ENCODE measurements at places on chromosomes 4 and X.

DNA sequence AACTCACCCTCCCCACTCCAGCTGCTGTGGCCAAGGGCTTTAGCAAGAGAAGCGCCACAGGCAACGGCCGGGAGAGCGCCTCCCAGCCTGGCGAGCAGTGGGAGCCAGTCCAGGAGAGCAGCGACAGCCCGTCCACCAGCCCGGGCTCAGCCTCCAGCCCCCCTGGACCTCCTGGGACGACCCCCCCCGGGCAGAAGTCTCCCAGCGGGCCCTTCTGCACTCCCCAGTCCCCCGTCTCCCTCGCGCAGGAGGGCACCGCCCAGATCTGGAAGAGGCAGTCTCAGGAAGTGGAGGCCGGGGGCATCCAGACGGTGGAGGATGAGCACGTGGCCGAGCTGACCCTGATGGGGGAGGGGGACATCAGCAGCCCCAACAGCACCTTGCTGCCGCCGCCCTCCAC lies 11.2 kb upstream of the HGFAC start:
- DNase-seq: no peak

DNA sequence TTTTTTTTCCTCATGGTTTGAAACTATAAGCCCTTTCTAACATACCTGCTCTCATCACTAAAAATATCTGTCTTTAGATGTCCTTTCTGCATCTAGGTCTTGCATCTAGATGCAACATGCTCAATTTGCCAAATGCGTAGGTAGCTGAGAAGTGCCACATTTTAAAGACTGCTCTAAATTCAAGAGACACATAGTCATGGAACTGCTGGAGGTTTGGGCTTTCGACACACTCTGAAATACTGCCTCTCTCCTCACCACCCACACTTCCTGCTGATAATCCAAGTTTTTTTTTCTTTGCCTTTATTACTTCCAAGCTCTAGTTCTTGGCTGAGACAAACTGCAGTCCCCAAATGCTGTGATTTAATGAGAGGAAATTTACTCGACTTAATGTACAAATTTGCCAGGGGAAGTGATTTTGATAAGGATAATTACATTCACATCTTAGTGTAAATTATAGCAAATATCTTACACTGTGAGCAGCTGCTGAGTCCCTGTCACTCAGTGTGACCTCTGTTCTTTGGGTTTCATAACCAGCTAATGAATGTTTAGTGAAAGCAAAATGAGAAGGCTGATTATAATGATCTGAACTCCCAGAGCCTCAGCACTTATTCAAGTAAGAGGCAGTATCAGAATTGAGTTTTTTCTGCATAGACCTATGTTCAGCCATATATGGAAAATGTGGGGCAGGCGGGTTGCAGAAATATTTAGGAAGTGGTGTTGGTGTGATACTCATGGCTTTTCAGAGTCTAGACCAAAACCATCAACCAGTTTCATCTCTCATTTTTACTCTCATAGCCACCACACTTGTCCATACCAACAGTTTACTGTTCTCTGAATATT lies 31.3 kb downstream of the DRD5 start:
- no peak for DNase-seq

DNA sequence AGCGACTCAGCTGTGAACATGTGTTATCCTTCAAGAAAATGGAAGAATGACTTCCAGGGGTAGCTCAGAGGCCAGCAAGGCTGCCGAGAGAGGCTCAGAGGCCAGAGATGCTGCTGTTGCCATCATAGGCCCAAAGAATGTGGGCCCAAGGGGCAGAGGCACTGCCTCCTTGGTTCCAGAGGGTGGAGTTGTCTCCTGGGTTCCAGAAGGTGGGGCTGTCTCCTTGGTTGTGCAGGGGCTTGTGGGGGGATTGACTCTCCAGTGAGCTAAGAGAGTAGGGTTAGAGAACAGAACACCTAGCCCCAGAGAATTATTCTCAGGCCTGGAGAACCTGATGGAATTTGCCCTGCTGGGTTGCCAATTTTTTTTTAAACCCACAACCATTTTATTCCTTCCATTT lies 62.6 kb downstream of the DGKK start:
- DNase-seq: no peak

DNA sequence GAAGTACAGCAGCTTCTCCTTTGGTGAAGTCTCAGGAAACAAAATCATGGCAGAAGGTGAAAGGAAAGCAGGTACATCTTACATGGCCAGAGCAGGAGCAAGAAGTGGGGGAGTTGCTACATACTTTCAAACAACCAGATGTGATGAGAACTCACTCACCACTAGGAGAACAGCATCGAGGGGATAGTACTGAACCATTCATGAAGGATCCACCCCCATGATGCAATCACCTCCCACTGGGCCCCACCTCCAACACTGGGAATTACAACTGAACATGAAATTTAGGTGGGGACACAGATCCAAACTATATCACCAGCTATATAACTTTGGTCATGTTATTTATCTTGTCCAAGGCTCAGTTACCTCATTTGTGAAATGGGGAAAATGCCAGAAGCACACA lies 159.4 kb downstream of the OPHN1 start:
- DNase-seq: no peak

- no peak for DNase-seq
Observed at GRCh38 chr4:141220271-141220670, 424 bp upstream of the ZNF330 start.
